ENCODE measurements at places on chromosomes 12 and 14.

DNA sequence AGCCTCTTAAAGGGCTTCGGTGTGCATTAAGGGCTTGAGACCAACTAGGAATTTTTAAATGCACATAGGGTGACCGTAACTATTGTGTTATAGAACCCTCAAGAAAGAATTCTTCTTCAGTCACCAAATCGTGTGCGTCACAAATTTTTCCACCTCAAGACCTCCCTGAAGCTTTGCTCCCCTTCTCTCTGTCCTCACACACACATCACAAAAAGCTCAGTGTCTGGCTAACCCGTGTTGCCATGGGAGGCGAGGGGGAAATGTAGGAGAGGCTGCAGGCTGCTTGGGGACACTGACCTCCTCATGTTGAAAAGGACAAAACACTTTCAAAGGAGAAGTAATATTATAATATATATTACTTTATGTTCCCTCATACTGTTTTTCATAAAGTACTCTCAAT is 10.6 kb downstream of the SSPN start:
- DNase-seq: no peak

- DNase-seq: no peak
Measured at GRCh38 chr14:92421751-92422150, 91.8 kb upstream of the RIN3 start.

DNA sequence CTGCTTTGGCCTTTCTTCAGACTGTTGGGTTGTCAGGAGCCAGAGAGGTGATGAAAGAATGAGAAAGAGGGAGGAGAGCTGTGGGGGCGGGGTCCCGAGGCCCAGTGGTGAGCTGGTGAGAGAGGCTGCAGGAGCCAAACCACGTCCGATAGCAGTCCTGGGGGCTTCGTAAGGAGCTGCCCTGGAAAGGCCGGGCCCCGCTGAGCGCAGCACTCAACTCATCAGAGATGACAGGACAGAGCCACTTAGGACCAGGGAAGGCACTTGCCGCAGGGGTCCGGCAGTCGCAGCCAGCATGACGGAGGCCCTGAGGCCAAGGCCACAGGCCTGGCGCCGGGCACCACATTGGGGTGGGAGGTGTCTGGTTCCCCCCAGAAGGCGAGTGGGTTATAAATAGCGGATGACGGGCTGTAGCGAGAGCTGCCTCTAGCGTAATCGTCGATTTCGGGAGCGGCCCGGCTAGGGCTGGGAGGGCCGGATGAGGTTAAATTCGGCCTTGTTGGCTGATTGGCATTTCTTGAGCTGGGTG is 179.0 kb downstream of the TSPAN9 start:
- no peak for DNase-seq

GRCh38 chr14:63901434-63902085 is 48.8 kb downstream of the SYNE2 start:
- DNase-seq: no peak

DNA sequence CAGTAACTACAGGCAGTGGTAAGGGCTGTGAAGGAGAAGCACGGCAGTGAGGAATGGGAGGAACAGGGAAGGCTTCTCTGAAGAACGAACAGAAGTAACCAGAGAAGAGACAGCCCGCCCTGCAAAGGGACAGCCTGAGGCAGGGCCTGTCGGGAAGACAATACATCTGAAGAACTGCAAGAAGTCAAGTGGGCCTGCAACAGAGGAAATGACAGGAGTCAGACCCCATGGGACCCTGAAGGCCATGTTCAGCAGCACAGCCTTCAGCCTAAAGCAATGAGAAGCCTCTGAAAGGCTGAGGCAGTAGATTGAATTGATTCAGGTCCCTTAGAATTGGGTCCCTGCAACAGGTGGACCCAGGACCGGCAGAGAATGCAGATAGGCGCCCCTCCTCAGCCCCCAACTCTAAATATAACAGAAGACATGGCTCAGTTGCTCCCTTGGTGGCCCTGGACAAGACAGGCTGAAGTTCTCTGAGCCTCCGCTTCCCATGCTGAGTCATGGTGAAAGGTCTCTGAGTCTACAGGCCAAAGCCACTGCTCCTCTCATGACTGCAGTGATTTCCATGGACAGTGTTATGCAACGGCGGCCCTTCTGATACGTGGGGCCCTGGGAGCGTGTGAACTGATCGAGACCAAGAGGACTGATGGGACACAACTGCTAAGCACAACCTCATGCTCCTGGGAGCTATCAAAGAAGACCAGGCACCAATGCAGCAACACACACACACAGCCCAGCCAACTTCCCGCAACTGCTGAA is 10.8 kb upstream of the ACTR6 start:
- DNase-seq: no peak

DNA sequence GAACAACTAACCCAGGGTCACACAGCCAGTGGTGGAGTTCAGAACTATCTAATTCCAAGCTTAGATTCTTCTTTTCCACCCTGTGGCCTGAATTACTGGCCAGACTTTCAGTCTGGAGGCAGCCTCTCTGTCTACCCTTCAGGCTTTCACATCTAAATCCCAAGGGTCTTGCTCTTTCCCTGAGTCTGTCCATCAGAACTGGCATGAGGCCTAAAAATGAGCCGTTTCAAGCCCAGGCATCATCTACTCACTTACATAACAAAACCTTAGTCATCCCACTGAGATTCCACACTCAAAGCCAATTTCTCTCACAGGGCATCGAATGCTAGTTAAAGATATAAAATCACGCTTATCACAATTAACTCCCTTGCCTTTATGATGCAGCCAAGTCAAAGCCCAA is 1.3 kb upstream of the PTGDR start:
- DNase-seq: no peak

DNA sequence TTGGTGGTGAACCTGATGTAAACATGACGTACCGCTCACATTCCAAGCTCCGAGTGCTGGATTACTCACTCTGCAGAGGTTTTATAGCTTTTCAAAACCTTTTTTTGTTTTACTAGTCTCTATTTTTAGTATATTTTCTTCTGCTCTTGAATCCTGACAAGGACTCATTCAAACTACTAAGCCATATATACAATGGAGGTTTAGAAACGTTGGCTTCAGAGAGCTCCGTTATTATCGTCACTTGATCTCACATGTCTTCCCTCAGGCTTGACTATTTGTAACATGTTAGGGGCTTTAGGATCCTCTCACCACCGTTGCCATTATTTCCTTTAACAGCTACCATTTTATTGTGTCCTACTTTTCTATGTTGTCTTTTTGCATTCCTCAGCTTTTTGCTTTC is 1321.5 kb upstream of the FLRT2 start:
- no peak for DNase-seq

DNA sequence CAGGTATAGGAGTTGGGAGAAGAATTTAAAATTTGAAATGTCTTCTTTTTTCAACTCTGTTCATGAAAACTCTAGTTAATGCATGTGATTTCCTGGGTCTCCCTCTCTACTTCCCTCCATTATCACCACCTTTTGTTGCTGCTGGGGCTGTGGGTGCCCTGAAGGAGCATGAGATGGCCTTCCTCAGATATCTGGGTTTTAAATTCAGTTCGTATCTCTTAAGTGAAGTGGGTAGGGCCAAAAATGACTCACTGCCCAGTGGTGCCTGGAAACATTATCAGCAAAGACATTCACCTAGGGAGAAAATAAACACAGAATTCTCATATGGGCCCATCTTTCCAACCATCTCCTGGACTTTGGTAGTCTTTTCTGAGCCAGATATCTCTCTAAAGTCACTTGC is 234.9 kb upstream of the PLEKHG7 start:
- no peak for DNase-seq

- DNase-seq: no peak
Measured at GRCh38 chr12:115872212-115872611, 405.3 kb downstream of the MED13L start.

- no peak for DNase-seq
Measured at GRCh38 chr12:16238661-16239060, 38.8 kb downstream of the SLC15A5 start.

GRCh38 chr14:34693228-34693939 is 21.0 kb downstream of the CFL2 start:
- DNase-seq: no peak
